ENCODE measurements at places on chromosomes 2 and 18.

GRCh38 chr2:41710944-41711343, 336.9 kb upstream of the PKDCC start:
- DNase-seq: no peak

GRCh38 chr18:36350839-36351469, 53.4 kb downstream of the FHOD3 start:
- DNase-seq: no peak

GRCh38 chr18:44453505-44453904, 227.2 kb upstream of the SETBP1 start:
- DNase-seq: no peak

DNA sequence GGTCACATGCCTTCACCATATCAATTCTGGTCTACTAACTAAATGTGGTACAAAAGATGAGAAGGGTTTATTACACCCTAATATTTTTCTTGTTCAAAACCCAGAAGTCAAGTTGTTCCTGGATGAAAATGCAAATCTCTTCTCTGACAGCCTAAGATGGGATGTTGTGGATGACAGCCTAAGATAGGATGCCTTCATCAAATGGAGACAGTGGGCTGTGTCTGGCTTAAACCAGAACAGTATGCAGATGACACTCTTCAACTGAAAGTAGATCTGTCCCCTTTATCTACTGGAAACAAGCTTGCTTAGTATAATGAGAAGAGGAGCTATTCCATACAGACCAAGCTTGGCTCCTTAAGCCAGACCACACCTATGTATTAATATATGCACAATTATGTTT, 17.7 kb downstream of the NXPH2 start:
- DNase-seq: no peak

- no peak for DNase-seq
Measured at GRCh38 chr2:199470672-199471442, 13.1 kb upstream of the SATB2 start.

DNA sequence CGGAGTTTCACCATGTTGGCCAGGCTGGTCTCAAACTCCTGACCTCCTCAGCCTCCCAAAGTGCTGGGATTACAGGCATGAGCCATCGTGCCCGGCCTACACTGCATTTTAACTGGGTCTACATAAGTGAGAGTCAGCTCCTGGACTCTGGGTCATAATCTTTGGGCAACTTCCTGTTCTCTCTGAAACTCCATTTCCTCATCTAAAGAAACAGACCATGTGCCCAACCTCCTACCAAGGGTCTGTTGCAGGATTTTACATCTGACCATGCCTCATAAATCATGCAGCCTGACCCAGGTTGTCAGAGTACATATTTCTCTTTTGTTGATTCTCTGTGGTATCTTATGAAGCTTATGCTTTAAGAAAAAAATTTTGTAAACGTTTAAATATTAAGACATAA, 280.4 kb downstream of the ALPK2 start:
- no peak for DNase-seq

DNA sequence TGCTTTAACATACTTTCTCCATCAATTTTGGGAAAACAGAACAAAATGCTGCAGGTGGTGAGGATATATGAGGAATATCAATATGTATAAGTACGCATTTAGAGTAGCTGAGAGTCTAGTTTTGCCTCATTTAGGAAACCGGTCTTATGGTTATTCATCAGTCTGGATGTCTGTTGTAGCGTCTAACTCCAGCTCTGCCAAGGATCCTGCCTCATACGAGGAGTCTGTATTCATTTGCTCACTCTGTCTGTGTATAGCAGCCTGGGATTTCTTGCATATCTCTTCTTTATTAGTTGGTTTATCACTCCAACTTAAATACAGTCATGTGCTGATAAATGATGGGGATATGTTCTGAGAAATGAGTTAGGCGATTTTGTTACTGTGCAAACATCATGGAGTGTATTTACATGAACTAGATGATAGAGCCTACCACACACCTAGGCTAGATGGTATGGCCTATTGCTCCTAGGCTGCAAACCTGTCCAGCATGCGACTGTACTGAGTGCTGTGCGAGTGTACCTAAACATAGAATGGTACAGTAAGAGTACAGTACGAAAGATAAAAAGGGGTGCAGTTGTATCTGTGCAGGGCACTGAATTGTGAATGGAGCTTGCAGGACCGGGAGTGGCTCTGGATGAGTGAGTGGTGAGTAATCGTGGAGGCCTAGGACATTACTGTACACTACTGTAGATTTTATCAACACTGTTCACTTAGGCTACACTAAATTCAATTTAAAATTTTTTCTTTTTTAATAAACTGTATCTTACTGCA, 148.1 kb downstream of the ZNF407 start:
- DNase-seq: no peak

- no peak for DNase-seq
Measured at GRCh38 chr2:217822296-217823252, 180.2 kb downstream of the TNS1 start.

- DNase-seq: no peak
Measured at GRCh38 chr2:58834404-58834803, 593.3 kb upstream of the FANCL start.

DNA sequence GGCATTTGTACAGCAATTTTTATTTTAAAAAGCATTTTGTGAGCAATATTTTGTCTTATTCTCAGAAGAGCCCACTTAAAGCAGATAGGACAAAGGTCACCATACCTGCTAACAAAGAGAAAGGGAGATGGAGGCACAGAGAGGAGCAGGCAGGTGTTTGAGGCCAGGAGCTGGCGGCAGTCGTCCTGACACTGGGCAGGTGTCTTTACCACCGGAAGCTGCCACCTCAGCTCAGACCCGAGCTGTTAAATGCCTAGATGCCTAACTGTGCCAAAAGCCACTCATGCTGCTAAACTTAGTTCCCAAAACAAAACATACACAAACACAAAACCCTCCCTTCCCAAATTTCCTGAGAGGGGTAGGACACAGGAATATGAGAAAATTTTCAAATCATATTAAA, 120.9 kb downstream of the CNTNAP5 start:
- DNase-seq: no peak

GRCh38 chr2:210818473-210818872, 262.1 kb downstream of the CPS1 start:
- DNase-seq: no peak

- no peak for DNase-seq
Measured at GRCh38 chr2:212494418-212495020, 44.1 kb downstream of the ERBB4 start.
